ENCODE measurements at places on chromosomes 7 and 10.

DNA sequence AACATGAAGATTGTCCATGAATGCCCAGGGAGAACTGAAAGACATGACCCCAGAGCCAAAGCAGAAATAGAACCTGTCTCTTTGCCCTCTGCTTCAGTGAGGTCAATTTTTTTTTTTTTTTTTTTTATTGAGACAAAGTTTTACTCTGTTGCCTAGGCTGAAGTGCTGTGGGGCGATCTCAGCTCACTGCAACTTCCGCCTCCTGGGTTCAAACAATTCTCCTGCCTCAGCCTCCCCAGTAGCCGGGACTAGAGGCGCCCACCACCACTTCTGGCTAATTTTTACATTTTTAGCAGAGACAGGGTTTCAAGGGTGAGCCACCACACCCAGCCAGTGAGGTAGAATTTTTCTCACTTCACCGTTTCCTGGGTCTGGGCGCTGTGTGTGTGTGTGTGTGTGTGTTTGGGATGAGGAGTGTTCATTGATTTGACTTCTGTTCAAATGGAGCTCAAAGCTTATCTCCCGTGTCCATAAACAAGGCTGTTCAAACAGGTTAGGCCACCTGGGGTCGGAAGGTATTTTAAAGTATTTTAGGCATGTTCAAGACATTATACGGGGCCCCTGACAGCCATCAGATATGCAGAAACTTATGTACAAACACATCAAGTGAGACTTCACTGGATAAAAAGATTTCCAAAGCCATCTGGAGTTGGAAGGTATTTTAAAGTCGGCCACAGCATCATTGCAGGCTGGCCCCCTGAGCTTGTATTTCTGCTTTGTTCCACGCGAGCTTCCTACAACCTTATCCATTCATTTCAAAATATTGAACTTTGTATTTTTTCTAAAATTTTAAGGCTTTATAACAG, 93.8 kb downstream of the MAP3K8 start:
- no peak for DNase-seq

DNA sequence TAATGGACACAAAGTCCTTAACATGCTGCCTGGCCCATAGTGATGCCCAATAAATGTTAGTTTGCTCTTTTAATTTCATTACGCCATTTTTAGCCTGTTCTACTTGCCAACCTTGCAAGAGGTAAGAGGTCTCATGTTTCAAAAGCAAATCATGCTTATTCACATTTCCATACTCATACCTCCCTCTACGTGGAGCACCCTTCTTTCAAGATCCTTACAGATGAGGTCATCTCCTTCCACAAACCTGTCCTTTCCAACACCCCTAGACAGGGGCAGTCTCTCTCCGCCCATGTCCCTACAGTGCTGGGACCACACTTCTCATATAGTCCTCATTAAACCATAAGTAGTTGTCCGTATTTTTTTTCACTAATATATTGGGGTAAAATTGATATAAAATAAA, 271.3 kb downstream of the FGFR2 start:
- DNase-seq, result no peak

- DNase-seq, result no peak
Measured at GRCh38 chr10:99358101-99358500, 28.9 kb downstream of the CNNM1 start.

DNA sequence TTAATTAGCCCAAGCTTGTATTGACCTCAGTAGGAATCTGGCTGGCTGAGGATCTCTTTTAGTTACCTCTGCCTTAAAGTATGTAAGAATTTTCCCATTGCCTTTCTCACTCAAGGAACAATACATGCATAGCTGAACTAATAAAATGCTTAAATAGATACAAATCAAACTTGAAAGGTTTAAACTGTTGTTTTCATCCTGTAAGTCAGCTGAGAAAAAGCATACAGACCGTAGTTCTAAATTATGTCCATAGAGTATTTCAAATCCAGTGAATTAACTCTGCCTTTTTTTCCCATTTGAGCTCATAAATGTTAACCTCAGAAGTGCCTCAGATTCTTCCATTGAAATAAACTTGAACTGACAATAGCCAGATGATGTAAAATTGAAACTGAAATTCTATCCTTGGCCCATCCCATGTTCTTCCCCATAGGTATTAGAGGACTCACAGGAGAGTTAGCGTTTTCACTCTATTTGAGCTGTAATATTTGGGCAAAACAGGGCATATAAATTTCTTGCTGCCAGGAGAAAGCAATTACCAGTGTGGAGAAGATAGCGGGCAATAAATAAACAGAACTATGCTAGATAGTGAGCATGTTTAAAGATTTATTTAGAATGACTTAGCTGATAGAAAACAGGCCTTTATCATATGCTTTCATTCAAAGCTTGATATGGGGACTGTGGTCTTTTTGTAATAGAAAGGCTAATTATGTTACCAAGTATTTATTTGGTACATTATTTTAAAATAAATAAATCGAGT, 163.7 kb downstream of the WNT2 start:
- DNase-seq, result no peak

- peak; percentile 70 for DNase-seq
Measured at GRCh38 chr7:149524394-149524793, 26.8 kb upstream of the ZNF746 start.

DNA sequence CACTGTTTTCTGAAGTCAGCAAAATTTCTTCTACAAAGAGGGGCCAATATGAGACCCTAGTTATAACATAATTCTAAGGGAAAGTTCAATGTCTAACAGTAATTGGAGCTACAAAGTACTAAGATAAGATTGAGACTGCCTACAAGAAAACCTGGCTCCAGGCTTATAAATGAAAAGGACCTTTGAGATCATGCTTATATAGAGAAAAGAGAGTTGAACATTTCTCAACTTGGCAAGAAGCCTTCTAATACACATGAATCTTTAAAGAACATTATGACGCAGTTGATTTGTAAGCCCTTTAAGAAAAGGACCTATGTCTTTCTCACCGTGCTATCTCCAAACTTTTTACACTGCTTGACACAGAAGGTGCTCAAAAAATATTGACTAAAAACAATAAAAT, 87.9 kb downstream of the TPK1 start:
- no peak for DNase-seq

DNA sequence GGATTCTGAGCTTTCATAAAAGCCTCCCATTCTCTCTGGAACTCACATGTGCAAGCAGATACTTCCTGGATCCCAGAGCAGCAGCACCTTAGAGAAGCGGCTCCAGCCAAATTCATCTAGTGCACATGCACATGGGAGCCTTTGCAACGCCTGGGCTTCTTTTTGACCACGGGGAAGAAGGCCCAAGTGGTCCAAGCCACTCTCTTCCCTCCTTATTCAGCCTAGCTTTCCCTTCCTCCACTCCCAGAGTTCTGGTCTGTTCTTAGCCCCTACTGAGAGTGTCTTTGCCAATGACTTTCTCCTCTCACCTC, 118.7 kb downstream of the ZNF365 start:
- DNase-seq, result no peak

DNA sequence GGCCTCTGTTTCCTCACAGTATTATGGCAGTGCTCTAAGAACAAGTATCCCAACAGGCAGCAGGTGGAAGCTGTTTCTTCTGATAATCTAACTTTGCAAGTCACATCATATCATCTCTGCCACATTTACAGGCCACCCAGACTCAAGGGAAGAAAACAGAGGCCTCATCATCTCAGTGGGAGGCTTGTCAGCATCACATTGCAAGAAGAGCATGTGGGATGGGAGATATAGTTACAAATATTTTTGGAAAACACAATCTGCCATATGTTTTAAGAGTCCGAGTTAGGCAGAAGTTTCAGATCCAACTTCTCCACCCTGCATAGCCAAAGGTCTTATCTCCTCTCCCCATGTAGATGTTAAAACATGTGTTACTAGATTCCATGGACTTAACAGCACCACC, 130.4 kb upstream of the PDE1C start:
- no peak for DNase-seq

GRCh38 chr10:52911163-52911562, 138.6 kb upstream of the MBL2 start:
- no peak for DNase-seq

DNA sequence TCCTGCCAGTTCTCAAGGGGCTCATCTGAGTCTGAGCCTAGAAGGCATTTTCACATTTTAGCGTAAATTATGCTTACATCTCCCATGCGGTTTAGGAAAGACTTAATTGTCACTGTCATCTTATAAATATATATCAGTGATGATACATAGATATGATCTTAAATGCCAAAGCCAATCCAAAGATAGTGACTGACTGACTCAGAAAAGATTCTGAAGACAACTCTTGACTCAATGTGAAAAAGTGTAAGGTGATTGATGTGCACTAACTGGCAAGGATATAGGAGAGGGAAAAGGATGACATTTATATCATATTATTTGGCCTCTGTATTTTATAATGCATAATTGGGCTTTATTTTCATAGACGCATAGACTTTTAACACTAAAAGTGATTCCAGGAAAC, 84.9 kb upstream of the LRRN3 start:
- DNase-seq, result no peak
